ENCODE measurements at places on chromosomes 5 and 9. TPM values are rescaled to one million over a fixed set of nuclear protein-coding genes. Genes with fewer than 3 reads are reported as not detected.

The VCAN gene
- total RNA-seq, result 1,194 TPM

The ECSCR gene
- total RNA-seq, result 2.1 TPM

The MARCHF11 gene
- not detected for total RNA-seq

The GPR21 gene
- total RNA-seq, result 0.19 TPM

The PCDHB11 gene
- total RNA-seq, result 0.34 TPM

The SMIM27 gene
- total RNA-seq, result 7.3 TPM

The GADD45G gene
- 1.6 TPM for total RNA-seq

The PCDHA1 gene
- total RNA-seq, result not detected

The TMEM232 gene
- total RNA-seq, result 1.0 TPM

The TSPAN17 gene
- 19.3 TPM for total RNA-seq

The HAND1 gene
- not detected for total RNA-seq

The ELAVL2 gene
- 0.12 TPM for total RNA-seq

The IRX2 gene
- total RNA-seq, result 0.25 TPM

The F12 gene
- 0.49 TPM for total RNA-seq

The GKAP1 gene
- total RNA-seq, result 1.3 TPM
